ENCODE measurements at places on chromosomes 3 and 15.

DNA sequence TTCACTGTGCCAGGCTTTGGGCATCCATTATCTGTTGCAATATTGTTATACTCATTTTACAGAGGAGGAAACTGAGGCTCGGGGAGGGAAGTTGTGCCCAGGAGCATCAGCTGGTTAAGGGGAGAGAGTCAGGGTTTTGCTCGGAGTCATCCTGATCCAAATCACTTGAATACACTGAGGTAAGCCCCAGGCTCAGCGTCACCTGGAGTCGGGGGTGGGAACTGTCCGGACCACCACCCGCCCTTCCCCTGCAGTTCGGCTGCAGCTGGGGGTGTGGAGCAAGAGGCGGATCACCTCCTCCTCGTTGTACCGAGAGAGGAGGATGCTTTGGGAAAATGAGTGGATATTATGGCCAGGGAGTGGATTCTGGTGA lies 646 bp downstream of the HRH1 start:
- DNase-seq = no peak

DNA sequence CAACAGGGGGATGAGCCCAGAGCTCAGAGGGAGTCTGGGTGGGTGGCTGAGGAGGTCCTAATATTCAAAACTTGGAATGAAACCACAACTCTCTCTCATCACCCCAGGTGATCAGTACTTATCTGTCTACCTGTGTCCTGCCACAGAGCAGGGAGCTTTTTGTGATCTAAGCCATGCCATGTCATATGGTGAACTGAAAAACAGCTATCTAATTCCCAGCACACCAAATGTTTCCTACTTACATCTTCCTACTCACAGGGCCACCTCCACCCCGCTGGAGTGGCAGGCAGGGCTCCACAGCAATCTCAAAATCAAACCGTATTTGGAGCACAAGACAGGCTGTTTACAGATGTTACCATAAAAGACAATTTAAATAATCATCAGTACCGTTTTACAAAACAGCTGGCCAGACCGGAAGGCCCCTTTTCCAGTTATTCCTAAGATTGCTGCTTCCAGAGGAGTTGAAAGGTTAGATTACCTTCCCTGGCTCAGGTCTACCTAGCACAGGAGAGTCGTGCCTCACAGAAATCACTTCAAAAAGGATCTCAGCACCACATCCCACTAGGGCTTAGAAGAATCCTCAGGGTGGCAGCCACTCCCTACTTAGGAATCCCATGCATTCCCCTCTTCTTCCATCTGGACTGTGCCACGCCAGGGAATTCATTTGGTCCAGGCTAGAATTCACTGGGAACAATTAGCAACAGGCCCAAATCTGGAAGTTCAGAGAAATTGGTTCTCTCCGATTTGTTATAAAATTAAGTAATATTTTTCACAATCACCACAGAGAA lies 226.6 kb upstream of the IL12A start:
- no peak for DNase-seq

DNA sequence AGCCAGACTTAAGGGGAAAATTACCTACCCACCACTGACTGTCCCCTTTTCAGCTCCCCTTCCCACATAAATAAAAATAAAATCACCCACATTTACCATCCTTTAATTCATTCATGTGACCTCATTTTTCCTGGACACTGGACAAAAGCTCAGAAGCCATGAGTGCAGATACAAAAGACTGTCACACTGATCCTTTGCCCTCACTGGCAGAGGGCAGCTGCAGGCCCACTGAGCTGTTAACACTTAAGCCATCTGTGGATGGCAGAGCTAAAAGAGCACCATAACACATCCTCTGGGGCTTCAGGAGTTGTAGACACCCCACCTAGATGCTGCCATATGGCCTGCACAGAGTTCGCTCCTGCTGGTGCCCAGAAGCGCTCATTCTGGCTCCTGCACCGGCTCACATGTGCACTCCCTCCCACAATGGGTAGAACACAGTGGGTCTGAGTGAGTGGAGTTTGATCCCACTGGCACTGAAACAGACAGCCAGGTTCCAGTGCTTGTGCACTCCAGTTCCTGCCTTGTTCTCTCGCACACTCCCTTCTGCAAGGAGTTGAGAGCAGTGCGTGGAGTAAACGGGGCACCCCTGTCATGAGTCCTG lies 38.8 kb downstream of the EDC3 start:
- no peak for DNase-seq

- DNase-seq = no peak
Measured at GRCh38 chr3:162019817-162020216, 523.2 kb downstream of the OTOL1 start.

- no peak for DNase-seq
Measured at GRCh38 chr15:79283252-79284048, 928 bp downstream of the ANKRD34C start.

All from effector memory CD8-positive, alpha-beta T cell (primary cell).